Hematopoietic multipotent progenitor cell treated with erythropoietin and hydrocortisone succinate and interleukin-3 and kit ligand, for 17 days (in vitro differentiated cells): ENCODE measurements at places on chromosomes 2 and 18.

DNA sequence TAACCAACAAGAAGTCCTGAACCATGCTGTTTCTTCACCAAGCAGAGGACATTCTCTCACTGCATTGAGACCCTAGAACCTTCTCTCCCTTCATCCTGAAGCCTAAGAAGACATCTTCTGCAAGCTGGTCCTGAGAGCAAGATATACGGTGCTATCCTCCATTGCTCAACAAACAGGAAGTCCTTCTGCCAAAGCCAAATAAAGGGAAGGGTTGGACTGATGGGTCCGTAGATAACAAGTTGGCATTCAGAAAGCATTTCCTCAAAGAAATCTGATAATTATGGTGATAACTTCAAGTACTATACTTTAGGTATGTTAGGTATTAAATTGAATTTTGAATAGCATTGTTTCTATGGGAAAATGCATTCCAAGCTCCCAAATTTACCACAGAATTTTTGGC is 23.3 kb downstream of the GRB14 start:
- DNase-seq, result no peak

DNA sequence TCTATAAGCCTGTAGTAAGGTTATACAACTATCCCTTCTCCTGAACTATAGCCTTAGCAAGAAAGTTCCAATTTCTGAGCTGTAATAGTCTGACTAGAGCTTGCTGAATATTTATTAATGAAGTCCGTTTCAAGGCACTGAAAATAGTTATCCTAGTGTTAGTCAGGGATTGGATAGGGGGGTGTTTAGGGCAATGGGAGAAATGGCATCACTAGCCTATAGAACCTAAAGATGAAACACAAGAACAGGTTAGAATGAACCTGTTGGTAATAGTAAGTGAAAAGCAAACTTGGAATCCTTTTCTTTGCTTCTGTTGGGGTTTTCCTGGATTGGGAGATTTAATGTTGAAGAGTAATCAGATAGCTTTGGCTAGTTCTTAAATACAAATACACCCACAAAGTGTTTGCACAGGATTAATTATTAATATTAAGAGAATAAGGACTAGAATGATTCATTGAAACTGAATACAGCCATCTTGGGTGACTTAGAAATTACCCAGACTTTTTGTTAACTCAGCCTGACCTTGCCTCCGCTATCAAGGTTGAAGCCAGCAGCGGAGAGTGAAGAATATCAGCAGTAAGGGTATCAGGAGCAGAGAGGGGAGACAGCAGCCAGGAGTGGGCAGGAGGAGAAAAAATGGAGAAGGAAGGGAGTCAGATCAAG is 14.4 kb downstream of the CCNT2 start:
- DNase-seq, result no peak

- no peak for DNase-seq
These were observed 399.8 kb upstream of the SLC8A1 start for GRCh38 chr2:40851661-40852060.

DNA sequence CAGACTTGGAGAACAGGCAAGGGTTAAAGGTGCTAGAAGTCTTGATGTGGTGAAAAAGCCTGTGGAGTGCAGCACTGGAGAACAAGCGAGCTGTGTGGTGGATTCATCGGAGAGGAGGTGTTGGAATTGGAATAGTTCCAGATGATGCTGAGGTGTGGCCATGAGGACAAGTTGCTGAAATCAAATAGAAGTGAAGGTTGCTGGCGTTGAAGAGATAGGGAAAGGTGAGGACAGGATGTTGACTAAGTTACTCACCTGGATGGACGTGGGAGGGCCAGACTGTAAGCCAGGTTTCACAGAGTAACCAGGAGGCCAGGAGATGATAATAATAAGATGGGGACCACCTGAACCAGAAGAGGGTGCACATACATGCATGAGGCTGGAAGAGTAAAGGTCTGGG is 173.4 kb downstream of the DIS3L2 start:
- DNase-seq, result no peak

DNA sequence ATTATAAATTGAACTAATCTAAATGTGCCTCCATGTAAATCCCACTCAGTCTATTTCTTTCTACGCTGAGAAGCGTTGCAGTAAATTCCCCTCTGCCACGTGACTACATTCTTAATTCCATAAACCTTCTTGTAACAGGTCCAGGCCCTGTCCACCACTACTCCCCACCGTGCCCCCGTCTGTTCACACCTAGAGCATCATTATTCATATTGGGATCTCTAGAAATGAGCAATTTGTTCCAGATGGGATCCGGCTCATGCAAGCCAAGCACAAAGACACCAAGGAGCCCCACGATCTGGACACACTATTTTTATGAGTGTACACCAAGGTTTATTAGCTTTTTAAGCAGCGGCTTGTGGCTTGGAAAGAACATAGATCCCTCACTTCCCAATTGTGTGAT is 38.2 kb downstream of the BOLA3 start:
- DNase-seq, result no peak

- no peak for DNase-seq
These were observed 70.4 kb downstream of the INPP5D start for GRCh38 chr2:233130481-233131020.

DNA sequence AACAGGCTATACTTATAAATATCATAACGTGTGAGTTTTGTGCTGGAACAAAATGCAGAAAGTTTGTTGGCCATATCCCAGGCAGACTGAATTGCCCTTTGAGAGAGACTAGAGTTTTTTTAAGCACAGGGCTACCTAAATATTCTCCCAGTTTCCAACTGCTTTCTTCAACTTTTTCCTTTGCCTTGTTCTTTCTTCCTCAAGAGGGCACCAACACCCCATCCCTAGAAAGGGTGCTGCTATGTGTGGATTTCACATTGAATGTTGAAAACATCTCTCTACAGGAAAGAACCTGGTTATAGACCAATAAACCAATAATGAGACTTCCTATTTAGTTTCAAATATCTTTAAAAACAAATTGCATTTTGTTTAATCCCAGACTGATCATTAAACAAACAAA is 87.9 kb downstream of the ICOS start:
- no peak for DNase-seq

- DNase-seq, result no peak
These were observed 152.9 kb downstream of the INSIG2 start for GRCh38 chr2:118241128-118241527.

DNA sequence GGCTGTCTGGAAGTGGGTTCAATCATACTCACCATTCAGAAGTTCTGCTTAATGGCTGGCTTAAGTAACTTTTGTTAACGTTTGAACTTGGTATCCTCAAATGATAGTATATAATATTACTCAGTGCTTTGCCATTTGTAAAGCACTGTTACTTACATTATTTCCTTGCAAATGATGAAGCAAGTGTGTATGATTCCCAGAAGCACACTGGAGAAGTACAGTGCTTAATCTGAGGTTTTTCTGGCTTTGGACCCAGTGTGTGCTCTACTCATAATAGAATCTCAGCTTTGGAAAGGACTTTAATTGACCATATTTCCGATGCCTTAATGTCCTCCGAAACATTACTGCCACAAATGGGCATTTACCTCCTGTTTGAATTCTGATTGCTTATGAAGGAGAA is 63.3 kb downstream of the MAP3K20 start:
- no peak for DNase-seq

GRCh38 chr18:61606759-61607158 is 273.5 kb downstream of the CDH20 start:
- DNase-seq, result no peak
